ENCODE measurements at places on chromosomes 7 and 10.

DNA sequence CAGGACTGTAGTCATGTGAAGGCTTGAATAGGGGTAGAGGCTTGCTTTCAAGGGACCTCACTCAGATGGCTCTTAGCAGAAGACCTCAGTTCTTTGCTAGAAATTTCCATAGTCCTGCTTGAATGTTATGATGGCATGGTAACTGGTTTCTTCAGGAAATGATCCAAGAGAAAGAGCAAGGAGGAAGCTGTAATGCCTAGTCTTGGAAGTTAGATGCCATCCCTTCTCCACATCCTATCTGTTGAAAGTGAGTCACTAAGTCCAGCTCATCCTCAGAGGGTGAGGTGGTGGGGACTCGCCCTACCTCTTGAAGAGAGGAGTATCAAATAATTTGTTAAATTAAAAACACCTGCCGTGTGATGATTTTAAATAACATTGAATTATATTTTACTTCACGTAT is 4.6 kb downstream of the MGAM start:
- DNase-seq: no peak

DNA sequence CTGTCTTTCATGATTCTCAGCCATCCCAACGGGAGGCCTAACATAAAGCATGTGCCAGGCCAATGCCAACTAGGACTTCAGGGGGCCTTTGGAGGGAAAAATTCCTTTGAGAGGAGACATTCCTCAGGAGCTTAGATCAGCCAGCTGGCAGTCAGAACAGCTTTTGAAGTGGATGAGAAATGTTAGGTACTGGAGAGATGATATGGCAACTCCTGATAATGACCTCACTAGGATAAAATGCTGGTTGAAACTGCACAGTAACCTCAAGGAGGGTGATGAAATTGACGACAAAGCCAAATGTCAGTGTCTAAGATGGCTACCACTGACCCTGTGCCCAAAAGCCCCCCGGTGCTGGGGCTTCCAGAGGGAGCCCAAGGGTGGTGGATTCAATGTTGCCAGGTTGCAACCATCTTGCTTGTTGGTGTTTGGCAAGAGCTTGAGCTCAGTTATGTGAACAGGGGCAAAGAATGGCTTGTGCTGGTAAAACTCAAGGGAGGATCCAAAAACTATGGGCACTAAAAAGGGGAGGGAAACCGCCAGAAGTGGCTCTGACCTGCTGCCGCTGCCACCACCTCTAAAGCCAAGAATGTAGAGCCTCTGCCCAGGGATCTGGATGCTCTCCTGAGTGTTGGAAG is 121.2 kb downstream of the UBE2H start:
- DNase-seq: no peak

DNA sequence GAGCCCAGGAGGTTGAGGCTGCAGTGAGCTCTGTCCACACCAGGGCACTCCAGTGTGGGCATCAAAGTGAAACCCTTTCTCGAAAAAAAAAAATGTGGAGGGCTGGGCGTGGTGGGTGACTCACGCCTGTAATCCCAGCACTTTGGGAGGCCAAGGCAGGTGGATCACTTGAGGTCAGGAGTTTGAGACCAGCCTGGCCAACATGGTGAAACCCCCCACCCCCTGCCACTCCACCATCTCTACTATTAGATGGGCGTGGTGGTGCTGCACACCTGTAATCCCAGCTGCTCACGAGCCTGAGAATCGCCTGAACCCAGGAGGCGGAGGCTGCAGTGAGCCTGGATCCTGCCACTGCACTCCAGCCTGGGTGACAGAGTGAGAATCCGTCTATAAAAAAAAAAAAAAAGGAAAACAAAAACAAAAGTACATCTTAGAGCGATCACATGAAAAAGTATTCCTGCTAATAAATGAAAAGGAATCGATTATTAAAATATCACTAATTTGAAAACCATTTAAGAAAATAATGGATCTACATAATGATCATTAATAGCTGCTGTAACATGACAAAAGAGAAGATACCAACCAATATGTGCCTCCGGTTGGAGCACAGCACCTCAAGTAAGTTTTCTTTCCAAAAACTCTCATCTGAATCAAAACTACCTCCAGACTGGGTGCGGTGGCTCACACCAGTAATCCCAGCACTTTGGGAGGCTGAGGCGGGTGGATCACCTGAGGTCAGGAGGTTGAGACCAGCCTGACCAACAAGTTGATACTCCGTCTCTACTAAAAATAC is 4.9 kb downstream of the HNRNPF start:
- DNase-seq: no peak

DNA sequence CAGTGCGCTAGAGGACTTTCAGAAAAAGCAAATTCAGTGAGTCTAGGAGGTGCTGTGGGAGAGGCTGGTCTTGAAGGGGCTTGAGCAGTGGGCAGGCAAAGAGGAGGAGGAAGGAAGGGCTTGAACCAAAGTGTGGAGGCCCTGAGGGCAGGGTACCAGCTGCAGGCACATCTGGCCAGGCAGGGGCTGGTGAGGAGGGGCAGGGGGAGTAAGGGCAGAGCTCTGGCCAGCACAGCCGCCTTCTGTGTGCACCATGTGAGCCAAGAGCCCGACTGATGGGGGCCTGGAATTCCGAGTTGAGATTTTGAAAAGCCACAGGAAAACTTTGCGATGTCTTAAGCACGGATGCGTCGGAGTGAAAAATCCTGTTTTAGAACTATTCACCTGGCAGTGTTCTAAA is 74.5 kb downstream of the PRPF18 start:
- DNase-seq: no peak

DNA sequence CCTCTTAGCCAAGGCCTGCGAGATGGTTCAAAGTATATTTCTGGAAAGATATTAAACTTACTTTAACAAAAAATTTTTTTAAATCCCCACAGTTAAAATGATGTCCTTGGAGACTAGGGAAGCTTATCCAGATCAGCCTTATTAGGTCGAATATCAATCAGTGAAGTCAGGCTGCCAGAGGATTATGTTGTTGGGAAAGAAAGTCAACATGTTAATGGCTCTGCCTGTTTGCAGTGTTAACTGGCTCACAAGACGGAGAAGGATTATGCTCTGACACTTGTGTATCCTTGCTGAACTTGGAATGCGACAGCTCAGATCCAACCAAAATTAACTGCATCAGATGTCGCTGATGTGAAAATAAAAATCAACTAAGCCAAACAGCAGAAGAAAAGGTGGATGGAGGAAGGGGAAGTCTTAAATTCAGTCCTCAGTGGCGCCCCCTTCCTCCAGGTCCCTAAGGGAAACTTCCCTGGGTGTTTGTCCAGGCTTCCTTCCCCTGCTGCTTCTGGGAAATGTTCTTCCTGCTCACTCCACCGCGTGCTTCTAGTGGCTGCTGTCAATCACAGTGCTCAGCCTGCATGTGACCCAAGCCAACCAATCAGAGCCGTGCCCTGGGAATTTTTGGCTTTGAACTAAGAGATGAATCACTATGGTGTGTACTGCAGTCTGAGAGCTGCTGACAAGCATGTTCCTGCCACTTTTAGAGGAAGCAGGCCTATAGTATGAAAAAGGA is 690.4 kb upstream of the NRP1 start:
- DNase-seq: no peak

GRCh38 chr7:101612885-101613515 is 16.1 kb downstream of the MYL10 start:
- DNase-seq: no peak

GRCh38 chr7:29929018-29929807 is 60.4 kb downstream of the SCRN1 start:
- no peak for DNase-seq

GRCh38 chr7:129471402-129471827 is 30.9 kb upstream of the SMKR1 start:
- DNase-seq: no peak

- no peak for DNase-seq
These were observed 20.4 kb downstream of the JCAD start for GRCh38 chr10:30038781-30039536.

GRCh38 chr7:129401967-129402860 is 32.0 kb upstream of the STRIP2 start:
- DNase-seq: no peak

DNA sequence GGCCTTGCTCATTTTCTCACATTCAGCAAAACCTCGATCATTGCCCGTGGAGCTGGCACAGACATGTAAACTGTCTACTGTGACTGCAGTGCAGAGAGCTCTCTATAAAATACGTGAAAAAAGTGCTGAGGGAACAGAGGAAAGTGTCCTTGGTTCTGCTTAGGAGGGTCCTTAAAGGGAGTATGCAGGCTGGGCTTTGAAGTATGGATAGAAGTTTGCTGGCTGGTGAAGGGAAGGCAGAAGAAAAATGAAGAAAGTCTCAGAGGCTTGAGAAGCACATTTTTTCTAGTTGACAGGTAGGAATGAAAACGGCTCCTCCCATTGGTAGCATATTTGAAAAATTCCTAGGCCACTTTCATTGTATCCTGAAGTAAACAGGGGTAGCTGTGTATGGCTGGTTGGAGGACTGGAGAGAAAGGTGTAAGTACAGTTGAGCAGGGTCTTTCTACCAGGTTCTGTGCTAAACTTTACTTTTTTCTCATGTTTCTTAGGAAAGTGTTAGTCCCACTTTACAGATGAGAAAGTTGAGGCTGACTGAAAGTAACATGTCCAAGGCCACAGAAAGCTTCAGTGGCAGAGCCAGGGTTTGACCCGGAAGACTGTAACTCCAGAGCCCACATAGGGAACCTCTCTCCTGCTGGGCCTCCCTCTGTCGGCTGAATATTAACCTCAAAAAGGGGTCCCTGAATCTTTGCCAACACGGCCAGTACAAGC is 63.0 kb upstream of the PPIF start:
- DNase-seq: no peak

- no peak for DNase-seq
These were observed 1.2 kb downstream of the SLC4A2 start for GRCh38 chr7:151060416-151061212.

- DNase-seq: peak; percentile 26
These were observed 61.7 kb downstream of the SH2D4B start for GRCh38 chr10:80599424-80599847.

DNA sequence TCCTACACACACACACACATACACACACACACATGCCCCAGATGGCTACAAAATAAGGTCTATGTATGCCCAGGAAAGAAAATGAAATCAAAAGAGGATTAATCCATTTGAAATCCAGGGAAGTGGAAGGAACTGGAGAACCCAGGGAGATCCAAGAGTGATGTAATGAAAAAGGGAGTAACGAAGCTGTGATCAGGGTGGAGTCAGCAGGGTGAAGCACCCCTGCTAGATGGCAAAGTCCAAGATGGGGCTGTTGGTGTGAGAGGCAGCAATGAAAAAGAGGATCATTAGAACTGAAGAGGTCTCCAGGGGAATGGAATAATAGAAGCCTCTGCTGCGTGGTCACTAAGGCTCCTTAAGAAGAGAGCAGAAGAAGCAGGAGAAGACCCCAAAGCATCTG is 43.6 kb upstream of the IL6 start:
- no peak for DNase-seq

- DNase-seq: no peak
These were observed 31.6 kb downstream of the FGF8 start for GRCh38 chr10:101744267-101744666.

GRCh38 chr10:70445718-70446657 is 4.5 kb upstream of the NODAL start:
- no peak for DNase-seq

DNA sequence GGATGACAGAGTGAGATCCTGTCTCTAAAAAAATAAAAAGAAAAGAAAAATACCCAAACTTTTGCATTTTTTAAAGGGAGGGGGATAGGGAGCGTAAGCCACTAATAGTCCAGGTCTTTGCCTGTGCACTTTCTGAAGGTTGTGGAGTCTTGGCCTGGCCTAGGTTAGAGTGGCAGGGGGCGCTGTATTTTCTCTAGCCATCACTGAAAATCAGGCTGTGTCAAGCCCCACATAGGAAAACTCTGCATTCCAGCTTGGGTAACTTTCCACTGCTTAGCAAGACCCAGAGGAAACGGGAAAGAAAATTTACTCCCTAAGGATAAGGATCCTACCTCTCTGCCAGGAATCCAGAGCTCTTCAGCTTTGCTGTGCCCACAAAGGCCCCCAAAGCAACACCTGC is 10.5 kb upstream of the PAX4 start:
- DNase-seq: no peak
